ENCODE measurements at places on chromosomes 11 and 22.

- DNase-seq, result peak; percentile 22
These were observed 1.6 kb downstream of the APOL2 start for GRCh38 chr22:36237462-36238372.

- DNase-seq, result no peak
These were observed 19.4 kb upstream of the SUSD2 start for GRCh38 chr22:24161909-24162308.

DNA sequence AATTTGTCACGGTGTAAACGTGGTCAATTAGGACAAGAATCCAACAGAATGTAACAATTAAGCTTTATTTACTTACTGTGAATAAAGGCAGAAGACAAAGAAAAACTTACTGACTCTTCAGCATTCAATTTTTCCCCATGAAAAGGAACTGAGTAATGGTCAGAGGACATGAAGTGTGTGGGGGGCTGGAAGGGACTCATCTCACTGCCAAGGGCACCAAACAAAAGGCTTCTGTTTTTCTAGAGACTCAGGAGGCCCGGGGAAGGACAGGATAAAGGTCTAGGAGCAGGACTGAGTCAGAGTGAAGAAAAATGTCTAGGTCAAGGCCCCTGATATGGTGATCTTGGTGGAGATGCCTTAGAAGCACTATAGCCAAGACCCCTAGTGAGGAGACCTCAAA lies 564.2 kb upstream of the ANO5 start:
- no peak for DNase-seq

GRCh38 chr11:45149483-45150056 lies 3.1 kb downstream of the PRDM11 start:
- DNase-seq, result no peak

GRCh38 chr22:36409911-36410756 lies 22.4 kb upstream of the MYH9 start:
- DNase-seq, result peak; percentile 68

DNA sequence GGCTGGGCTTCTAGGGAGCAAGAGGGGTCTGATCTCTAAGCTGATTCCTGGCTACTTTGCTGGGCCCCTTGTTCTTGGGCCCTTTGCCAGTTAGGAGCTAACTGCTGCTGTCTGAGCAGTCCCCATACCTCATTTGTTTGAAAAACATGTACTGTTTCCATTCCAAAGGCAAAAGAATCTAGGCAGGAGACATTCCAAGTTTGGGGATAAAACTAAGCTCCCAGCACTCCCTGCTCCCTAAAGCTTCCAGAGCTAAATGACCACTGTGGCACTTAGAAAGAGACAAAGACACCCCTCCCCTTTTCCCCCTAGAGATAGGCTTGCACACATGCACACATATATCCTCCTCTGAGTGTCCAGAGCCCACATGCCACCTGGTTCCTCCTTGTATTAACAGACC lies 22.7 kb upstream of the RRM1 start:
- DNase-seq, result no peak

GRCh38 chr11:65988791-65989592 lies 13.0 kb downstream of the EIF1AD start:
- peak; percentile 98 for DNase-seq

DNA sequence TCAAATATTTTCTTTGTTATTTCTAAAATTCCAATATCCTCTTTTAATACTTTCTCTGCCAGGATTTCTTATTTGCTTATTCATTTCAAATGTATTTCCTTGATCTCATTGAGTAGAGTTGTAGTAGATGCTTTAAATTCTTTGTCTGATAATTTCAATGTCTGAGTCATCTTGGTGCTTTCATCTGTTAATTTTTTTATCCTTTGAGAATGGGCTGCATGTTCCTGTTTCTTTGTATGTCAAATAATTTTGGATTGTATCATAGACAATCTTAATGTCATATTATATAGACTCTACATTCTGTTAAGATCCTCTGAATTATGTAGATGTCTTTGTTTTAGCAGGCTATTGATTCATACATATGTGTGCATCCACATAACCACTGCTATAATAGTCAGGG lies 57.5 kb downstream of the MYEOV start:
- peak; percentile 88 for DNase-seq

DNA sequence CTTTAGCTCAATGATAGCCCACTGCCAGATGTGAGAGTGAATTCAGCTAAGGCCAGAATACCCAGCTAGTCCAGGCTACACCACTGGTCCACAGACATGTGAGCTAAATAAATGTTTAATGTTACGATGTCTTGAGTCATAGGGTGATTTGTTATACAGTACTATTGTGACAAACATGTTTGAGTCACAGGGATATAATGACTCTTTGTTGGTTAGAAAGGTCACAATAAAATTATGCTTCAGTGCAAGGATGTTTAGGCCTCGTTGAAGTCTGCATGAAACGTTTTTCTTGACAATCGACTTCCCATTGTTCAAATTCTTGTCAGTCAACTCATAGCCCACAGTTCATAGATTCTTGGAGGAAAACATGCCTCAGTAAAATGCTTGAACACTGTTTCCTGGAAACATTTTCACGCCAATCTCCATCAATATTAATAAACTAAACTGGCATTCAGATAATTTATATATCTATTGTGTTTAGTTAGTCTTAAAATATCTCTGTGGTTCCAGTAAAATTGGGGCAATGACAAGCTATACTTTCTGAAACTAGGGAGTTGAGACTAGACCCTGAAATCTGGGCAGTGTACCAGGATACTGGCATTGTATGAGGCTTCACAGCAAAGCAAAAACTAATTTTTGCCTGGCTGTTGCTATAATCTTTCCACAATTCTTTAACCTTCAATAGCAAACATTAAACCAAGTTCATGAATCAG lies 650.8 kb upstream of the KIRREL3 start:
- peak; percentile 1 for DNase-seq

DNA sequence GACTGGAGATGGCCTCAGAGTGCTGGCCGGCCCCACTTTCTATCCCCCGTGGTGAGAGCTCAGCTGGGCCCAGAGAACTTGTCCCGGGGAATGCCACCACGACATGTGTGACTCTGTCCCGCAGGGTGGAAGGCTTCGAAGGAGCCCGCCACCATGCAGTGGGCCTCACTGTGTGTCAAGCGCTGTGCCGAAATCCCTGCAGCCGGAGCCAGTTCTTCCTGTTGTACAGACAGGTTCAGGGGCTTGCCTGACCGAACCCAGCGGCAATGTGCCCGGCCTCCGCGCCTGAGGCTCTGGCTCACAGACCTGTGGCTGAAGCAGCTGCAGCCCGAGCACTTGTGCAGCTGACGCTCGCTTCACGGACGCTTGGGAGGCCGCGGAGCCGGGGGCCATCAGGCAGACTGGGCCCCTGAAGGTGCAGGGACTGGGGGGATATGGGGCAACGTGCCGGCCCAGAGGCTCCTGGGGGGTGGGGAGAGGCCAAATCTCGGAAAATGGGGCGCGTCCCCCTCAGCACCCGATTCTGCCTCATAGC lies 650 bp downstream of the PPM1F start:
- peak; percentile 48 for DNase-seq

GRCh38 chr11:31770011-31770700 lies 41.0 kb downstream of the PAX6 start:
- no peak for DNase-seq

DNA sequence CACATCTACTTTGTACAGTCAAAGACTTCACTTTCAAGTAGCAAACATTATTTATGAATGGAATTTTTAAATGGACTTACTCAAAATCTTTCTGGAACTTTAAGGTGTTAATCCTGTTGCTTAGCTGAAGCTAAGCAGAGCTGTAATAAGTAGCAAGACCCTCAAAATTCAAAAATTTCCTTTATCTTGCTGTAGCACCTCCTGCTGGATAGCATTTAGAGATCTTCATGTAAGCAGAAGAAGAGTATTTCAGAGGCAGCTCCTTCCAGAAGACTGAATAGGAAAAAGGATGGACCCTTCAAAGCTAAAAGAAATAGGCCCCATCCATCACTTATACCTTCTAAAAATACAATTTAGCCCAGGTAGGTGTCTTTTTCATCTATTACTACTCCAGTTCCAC lies 3.4 kb downstream of the PHF21A start:
- no peak for DNase-seq

GRCh38 chr11:47538741-47539565 lies 14.0 kb downstream of the CELF1 start:
- no peak for DNase-seq

- DNase-seq, result no peak
These were observed 32.7 kb downstream of the FLI1 start for GRCh38 chr11:128726458-128727139.

GRCh38 chr11:12289667-12290476 lies 87.5 kb upstream of the PARVA start:
- no peak for DNase-seq

- DNase-seq, result no peak
These were observed 7.3 kb downstream of the PDGFB start for GRCh38 chr22:39237318-39238100.

- no peak for DNase-seq
These were observed 17.9 kb upstream of the UVRAG start for GRCh38 chr11:75797116-75797515.

DNA sequence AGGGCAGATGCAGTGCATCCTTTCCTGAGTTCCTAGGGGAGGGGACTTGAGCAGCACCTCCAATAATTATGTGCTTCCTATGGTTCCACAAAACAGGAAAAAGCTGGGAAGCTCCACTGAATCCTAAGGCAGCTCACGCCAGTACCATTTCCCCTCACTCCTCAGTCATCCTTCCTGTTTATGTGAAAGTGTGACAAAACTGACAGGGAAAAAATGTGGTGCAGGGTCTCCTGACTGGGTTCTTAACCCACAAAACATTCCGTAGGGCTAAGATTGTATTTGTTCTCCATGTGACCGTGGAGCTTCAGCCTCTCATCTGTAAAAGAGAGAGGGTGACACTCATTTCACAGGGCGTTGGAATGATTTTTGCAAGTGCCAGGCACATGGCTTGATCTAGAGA lies 12.2 kb upstream of the LYVE1 start:
- no peak for DNase-seq

GRCh38 chr11:1953489-1954266 lies 6.5 kb downstream of the MRPL23 start:
- no peak for DNase-seq

DNA sequence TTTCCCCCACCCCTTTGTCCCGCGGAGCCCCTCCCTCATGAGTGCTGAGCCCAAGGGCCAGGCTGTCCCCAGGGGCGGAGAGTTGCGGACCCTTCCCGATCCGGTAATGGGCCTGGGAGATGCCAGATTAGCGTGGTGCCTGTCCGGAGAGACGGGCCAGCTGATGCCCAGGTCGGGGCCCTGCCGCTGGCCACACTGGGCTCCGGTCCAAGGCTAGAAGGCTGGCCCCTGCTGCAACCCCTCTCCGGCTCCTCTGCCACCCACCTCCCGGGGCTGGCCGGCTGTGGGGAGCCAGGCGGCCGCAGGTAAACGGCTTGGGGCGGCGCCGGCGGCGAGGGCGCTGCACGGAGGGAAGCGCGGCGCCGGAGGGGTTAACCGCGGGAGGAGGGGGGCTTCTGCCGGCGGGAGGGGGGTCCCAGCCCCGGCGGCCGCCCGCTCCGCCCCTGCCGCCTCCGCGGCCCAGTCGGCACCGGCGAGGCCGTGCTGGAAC lies at the start of gene KCNK4:
KCNK4 (plus strand) TSS at position 41 of the 490 bp plus-strand sequence. CDS start 1,717 bp downstream, outside the sequence.
- no peak for DNase-seq

GRCh38 chr11:74084796-74085541 lies 76.1 kb upstream of the UCP3 start:
- DNase-seq, result peak; percentile 25

DNA sequence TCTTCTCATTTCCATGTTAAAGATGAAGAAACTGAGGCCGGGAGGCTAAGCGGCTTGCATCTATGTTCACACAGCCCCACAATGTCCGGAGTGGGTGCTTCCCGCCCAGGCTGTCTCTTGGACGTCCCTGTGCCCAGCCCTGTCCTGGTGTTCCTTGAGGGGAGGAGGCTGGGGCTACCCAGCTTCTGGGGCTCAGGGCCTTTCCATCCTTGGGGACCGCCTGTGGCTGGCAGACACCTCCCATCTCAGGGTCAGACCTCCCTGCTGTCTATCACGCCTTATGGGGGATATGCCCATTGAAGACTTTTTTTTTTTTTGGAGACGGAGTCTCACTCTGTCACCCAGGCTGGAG lies 95.5 kb downstream of the WNT7B start:
- DNase-seq, result no peak

- no peak for DNase-seq
These were observed 71.5 kb downstream of the FBLN1 start for GRCh38 chr22:45574069-45574703.

- DNase-seq, result no peak
These were observed 40.9 kb downstream of the GALNT18 start for GRCh38 chr11:11580841-11581411.

DNA sequence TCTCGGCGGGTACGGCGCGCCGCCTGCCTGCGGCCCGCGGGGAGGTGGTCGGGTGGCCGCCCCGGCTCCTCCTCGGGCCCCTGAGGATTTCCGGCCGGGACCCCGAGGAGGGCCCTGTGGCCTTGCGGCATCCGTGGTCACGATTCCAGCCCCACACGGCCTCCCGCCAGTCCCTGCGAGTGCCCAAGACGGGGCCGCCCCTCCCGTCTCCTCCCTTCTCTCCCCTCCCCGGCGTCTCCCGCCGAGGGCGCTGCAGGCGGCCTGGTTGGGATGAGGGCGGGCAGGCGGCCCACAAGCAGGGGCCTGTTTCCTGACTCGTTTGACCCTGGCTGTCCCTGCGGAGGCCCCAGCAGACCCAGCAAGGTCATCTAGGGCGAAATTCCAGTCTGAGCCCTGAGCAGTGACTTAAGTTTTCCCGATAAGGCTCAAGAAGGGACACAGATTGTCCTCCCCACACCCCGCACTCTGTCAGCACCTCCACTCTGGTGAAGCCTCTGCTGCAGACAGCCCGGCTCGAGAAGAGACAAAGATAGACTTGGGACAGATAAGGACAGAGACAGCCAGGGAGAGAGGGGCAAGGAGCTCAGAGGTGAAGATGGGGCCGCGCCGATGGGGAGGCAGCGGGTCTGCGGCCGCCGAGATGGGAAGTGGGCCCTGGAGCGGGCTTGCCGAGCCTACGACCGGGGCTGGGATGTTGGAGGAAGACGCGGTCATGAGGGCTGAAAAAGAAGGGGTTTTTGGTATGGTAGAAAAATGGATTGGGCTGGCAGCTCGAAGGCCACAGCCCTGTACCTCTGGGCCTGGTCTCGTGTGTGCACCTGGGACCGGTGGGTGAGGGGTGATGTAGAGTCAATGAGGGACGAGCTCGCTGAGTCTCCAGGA lies 95.0 kb downstream of the SWAP70 start:
- DNase-seq, result peak; percentile 83

DNA sequence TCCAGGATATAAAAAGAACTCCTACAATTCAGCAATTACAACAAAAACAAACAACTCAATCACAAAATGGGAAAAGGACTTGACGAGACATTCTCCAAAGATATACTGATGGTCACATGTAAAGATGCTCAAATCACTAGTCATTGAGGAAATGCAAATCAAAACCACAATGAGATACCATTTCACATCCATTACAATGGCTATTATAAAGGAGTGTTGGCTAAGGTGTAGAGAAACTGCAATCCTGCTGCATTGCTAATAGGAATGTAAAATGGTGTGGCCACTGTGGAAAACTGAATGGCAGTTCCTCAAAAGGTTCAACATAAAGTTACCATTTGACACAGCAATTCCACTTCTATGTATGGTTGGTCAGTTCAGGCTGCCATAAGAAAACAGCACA lies 11.8 kb upstream of the TBCEL start:
- DNase-seq, result no peak

Data from cardiac fibroblast (primary cell).